WERI-Rb-1 (cell line): ENCODE measurements at places on chromosomes 2 and 18.

GRCh38 chr2:100581277-100581612, 18.5 kb downstream of the PDCL3 start:
- DNase-seq, result no peak

GRCh38 chr2:169038338-169038757, 7.2 kb upstream of the ABCB11 start:
- DNase-seq, result no peak

DNA sequence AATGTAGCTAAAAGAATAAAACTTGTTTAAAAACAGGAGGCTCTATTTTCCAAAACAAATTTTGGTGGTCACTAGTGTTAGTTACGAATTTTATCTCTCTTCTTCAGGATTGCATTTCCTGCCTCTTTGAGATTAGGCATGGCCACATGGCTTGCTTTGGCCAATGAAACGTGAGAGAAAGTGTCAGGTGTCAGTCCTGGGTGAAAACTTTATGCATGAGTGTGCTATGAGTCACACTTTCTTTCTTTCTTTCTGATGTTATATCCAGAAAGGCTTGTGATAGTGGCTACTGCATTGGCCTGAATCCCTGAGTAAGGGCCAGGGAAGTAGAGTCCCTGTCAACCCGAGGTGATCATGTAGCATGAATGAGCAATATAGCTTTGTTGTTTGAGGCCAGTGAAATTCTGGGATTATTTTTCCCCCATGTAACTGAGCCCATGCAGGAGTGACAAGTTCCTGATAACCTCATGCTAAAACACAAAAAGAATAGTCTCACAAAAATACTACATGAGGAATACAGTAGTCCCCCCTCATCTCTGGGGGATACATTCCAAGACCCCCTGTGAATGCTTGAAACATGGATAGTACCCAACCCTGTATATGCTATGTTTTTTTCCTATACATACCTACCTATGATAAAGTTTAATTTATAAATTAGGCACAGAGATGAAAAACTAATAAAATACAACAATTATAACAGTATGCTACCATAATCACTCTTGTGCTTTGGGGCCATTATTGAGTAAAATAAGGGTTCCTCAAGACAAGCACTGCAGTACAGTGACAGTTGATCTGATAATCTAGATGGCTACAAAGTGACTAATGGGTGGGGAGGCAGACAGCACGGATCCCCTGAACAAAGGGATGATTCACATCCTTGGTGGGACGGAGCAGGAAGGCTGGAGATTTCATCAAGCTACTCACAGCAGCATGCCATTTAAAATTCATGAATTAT, 109.5 kb downstream of the CDC42EP3 start:
- no peak for DNase-seq

GRCh38 chr2:223418604-223419199, 183.5 kb downstream of the SCG2 start:
- no peak for DNase-seq

DNA sequence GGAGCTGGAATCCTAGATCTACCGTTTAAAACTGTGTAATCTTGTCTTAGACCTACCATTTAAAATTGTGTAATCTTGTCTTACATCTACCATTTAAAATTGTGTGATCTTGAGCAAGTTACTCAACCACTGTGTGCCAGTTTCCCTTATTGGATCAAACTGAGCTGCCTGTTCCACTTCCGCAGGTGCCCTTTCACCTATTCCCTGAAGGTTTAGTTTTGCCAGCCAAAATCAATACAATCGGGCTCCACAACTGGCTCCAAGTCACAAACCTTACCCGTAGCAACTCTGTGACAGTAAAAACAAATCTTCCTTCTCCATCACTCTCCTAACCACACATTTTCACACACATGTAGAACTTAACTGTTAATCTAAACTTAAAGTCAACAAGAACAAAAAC, 20.1 kb downstream of the DOCK10 start:
- no peak for DNase-seq

DNA sequence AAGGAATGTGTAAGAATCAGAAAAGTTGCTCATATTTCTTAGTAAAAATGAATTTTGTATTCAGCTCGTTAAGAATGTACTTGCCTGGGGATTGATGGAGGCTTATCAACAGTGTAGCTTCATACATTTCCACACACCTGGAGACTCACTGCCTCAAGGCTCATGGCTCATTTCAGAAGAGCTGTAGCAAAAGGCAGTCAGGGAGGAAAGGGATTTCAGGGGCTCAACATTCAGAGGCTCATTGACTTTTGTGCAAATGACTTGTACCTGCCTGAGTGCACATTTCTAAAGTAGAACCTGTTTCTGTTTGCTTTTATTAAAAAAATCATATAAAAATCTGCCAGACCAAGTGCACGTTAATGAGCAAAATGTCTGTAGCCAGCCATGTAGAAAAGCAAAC, 304.4 kb downstream of the KCNS3 start:
- DNase-seq, result no peak

GRCh38 chr18:36265015-36265414, 32.5 kb upstream of the FHOD3 start:
- DNase-seq, result no peak

- DNase-seq, result no peak
Observed at GRCh38 chr2:100125626-100126025, 16.8 kb downstream of the AFF3 start.

- DNase-seq, result no peak
Observed at GRCh38 chr2:207067473-207067872, 98.3 kb downstream of the KLF7 start.

DNA sequence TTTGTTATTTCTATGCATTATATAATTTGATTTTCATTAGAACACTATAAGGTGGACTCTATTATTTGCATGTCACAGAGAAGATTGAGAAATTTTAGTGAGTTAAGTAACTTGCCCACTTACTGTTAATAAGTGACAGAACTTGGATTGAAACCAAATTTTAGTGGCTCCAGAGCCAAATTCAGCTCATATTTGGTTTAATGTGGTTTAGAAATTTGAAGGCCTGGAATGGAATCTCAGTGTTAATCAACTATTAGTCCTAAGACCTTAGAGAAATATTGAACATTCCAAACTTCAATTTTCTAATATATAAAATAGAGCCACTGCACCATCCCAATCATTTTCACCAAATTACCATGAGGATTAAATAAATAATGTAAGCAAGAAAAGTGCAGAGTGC, 281.6 kb downstream of the ZNF385B start:
- DNase-seq, result no peak

- DNase-seq, result no peak
Observed at GRCh38 chr2:224310943-224311625, 90.8 kb downstream of the FAM124B start.

DNA sequence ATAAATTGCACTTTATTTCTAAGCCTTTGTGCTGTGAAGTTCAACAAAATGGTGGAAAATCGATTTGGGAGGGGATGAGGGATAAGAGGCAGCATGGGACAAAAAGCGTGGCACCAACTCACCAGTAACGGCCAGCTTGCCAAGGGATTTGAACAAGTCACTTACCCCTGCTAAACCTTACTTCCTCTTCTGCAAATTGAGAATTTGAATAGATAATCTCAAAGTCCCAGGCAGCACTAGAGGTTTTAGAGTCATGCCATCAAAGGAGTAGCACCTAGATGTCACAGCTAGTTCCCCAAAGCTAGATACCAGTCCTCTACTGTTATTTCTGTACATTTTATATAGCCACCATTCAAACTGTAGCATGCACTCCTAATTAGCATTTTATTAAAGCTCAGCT, 83.7 kb upstream of the VRK2 start:
- DNase-seq, result no peak

DNA sequence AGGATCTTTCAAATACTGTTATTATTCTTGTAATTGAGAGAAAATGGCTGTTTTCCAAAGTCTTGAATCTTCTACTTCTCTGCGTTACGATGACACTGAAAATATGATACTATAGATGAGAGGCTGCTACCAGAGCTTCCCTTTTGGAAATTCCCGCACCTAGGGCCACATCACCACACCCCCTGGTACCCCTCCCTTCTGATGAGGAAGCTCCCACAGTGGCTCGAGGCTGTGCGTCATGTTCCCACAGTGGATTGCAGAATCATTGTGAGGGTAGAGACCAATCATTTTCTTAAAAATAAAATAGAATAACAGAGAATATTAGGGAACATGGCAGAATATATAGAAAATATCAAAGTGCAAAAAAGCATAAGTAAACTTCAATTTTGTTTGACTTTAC, 268.9 kb upstream of the SMIM21 start:
- no peak for DNase-seq

DNA sequence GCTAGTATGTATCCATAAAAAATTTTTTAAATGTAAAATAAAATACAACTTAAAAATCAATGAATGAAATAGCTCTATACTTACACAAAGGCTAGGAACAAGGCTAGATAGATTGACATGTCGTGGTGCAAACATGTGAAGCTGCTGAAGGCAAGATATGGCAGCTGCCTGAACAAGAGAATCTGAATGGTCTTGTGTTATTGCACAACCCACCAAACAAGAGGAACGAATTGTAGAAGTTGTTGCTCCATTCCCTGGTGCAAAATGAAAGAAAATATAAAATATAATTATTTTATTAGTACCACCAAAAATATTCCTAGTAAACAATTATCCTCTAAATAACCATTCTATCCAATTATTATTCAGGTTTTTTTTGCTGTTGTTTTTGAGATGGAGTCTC, 46.4 kb downstream of the HEATR5B start:
- DNase-seq, result no peak

DNA sequence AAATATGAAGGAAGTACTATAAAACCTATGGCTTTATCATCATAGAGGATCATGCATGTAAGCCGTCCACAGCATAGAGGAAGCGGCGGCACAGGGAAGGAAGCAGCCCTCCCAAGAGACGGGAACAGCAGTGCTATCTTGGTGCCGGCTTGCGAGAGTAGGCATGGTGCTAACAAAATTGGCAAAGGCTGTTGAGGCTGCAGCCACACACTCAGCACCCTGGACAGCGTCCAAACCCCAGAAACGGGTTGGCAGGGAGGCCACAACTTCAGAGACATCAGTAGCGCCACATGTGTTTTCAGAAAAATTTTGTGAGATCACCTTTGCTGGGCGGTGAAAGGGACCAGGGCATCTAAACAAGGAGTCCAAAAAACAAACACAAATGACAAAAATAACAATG, 37.7 kb downstream of the NETO1 start:
- no peak for DNase-seq

DNA sequence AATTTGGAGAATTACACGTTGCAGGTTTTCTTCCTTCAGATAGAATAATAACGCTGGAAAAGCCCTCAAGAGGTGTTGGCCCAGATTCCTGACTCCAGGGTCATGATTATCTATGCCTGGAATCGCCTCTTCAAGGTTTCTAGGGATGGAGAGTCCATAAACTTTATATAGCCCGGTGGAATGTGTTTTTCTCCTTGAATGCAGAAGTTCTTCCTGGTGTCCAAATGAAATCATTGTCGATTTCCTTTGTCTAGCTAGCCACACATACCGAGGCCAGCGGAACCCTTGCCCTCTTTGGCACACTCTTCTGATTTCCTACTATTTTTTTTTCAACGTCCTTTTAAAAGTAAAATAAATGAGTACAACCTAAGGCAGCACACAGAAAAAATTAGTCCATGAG, 117.8 kb downstream of the PID1 start:
- DNase-seq, result no peak

GRCh38 chr2:129483366-129483765, 496.1 kb upstream of the RAB6C start:
- no peak for DNase-seq

DNA sequence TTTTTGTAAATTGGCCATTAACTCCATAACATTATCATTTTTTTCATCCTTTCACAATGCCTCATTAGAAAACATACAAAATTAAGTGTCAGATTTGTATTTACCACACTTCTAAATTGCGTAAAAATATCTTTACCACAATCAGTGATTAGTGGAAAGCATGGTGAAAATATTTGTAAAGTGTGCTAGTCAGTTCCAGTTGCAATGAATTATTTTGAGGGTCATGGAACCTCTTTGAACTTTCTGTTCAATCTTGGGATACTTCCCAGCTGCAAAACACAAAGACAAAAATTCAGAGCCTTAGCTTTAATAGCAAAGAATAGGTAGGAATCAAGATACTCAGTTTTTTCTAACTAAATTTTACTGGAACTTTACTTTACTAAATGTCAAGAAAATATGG, 4.0 kb upstream of the COL3A1 start:
- no peak for DNase-seq

GRCh38 chr2:871175-871727, 79.4 kb upstream of the SNTG2 start:
- DNase-seq, result no peak

DNA sequence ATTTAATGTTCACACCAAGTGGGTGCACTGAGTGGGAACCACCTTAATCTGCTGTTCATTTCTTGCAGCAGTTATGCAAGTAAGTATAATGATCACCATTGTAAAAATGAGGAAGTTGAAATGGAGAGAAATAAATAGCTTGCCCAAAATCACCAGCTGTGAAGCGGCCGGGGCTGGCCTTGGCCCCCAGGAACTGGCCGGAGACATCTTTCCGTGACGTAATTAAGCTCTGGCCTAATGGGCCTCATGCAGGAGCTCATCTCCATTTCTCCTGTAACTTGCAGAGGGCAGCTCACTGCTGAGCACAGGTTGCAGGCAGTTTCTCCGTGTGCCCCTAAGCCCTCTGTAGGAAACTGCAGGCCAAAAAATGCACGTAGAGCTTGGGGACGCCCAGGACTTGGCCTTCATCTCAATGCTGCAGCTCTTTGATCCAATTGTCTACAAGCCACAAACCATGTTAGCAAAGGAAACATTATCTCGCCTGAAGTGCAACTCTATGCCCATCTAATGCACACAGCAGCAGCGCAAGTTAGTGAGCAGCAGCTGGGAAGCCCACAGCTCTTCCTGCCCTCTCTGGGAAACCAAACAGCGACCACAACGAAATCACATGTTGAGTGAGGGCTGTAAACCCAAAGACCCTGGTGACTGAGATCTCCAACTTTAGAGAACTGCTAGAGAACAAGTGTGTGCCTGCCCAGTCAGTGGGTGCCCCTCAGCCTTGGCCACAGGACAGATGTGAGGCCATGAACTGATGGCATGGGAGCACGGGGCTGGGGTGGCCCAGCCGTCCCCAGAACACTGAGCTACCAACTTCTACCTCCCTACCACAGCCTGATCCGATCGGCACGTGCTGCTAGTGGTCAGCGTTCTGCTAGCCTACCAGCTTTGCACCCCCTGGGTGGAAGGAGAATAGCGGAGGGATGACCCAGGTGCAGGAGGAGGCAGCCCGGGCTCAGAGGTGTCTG, 28.8 kb downstream of the APCDD1 start:
- DNase-seq, result no peak

- DNase-seq, result peak; percentile 39
Observed at GRCh38 chr2:98479959-98480524, 35.4 kb downstream of the INPP4A start.

GRCh38 chr18:50027996-50028395, 167.0 kb downstream of the MYO5B start:
- no peak for DNase-seq

DNA sequence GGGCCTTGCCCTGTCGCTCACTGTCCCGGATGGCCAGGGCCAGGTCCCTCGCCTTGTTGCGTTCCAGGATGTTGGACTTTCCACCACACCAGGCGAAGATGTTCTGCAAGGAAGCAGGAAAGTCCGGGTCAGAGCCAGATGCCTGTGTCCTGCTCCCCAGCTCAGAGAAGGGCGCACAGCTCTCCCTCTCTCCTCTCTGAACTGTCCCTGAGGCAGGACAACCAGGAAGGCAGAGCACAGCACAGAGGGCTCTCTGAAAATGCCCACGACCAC, 11.0 kb downstream of the CAPG start:
- DNase-seq, result no peak

- no peak for DNase-seq
Observed at GRCh38 chr2:234910186-234910679, 41.6 kb upstream of the SH3BP4 start.
